A172 (cell line): ENCODE measurements at places on chromosomes 2 and 18. TPM values are rescaled to one million over a fixed set of nuclear protein-coding genes. Genes with fewer than 3 reads are reported as not detected.
A peak's percentile ranks its signal among the peaks of the same experiment; 100 is the strongest.

GRCh38 chr18:12307701-12308385 lies at the start of gene TUBB6:
Gene TUBB6, plus strand, starts transcription at chr18:12308241. Its CDS starts 52 bp downstream, at chr18:12308293.
- peak; percentile 34 for DNase-seq

- no peak for DNase-seq
Observed at GRCh38 chr2:113342650-113343049, 63.9 kb upstream of the PAX8 start.

- DNase-seq, result peak; percentile 82
Observed at GRCh38 chr18:36352384-36352783, 54.9 kb downstream of the FHOD3 start.

GRCh38 chr2:188957646-188958045 lies 16.5 kb upstream of the COL3A1 start:
- no peak for DNase-seq

- DNase-seq, result no peak
Observed at GRCh38 chr2:152432206-152432653, 97.3 kb downstream of the FMNL2 start.

GRCh38 chr18:54742659-54743604 lies 85.3 kb upstream of the RAB27B start:
- DNase-seq, result peak; percentile 50

DNA sequence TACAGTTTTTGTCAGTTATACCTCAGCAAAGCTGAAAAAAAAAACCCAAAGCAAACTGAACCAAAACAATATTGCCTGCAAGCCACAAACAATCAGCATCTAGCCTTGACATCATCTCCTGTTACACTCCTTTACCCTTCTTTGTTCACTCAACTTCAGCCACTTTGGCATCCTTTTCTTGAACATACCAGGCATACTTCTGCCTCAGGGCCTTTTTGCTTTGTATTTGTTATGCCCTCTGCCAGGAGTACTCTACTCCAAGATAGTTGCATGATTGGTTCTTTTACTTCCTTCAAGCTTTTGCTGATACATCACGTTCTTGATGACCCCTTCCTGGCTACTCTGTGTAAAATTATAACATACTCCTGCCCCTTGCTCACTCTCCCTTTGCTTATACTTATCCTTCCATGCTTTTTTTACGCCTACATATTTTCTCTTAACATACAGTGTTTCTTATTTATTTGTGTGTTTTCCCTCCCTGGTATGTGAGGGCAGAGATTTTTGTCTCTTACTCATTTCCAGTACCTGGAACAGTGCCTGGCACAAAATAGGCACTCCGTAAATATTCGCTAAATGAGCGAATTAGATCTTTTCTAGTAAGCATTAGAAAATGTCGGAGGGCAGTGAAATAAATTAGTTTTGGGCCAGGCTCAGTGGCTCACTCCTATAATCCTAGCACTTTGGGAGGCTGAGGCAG lies 12.7 kb downstream of the ABI2 start:
- peak; percentile 75 for DNase-seq

- peak; percentile 59 for DNase-seq
Observed at GRCh38 chr2:58638256-58638805, 397.2 kb upstream of the FANCL start.

Gene MRO
- total RNA-seq, result 0.03 TPM in 1 of 2 replicates, not detected in the other

Gene SCG2
- 1.7 and 2.2 TPM in 2 replicates for total RNA-seq

Gene EGR4
- total RNA-seq, result not detected in 2 replicates

Gene DCC
- 0.03 and 0.24 TPM in 2 replicates for total RNA-seq

Gene CSRNP3
- total RNA-seq, result 2.8 and 4.0 TPM in 2 replicates

Gene ATAD2B
- total RNA-seq, result 13.7 and 17.2 TPM in 2 replicates
